ENCODE measurements at places on chromosomes 5 and 9.

DNA sequence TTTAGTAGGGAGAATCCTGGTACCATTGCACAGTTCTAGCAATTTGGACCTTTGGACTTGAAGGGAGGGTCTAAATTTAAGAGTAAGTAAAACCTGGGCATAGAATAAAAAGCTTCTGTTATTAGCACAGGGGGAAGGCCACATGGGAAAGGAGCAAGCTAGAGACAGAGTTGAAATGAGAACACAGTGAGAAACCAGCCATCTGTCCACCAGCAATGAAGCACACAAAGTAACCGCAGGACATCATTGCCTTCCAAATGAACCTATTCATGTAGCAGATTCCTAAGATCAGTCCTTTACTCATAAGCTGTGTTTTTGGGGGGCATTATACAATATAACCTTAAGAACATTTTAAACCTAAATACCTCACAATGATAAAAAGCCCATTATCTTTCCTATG lies 407.4 kb downstream of the HCN1 start:
- DNase-seq = no peak

GRCh38 chr5:82358457-82358856 lies 80.3 kb upstream of the RPS23 start:
- no peak for DNase-seq

GRCh38 chr5:126912616-126913200 lies 117.7 kb downstream of the MARCHF3 start:
- DNase-seq = no peak

DNA sequence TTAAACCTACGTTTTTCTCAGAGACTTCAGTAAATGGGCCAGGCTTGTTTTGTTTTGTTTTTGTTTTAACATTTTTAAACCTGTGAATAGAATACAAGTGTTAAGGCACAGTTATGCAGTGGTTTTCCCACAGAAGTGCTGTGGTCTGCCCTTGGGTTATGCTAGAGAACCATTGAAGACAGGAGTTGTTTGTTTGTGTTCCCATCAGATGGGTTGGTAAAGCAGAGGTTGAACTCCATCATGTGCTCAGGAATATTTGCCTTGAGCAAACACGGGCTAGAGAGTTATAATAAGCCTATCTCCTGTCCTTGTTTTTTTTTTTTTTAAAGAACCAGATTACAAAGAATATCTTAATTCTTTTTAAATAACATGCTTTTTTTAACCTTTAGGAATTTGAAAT lies 28.5 kb downstream of the RHOBTB3 start:
- DNase-seq = no peak

- DNase-seq = no peak
Observed at GRCh38 chr9:89425024-89425805, 72.7 kb downstream of the SEMA4D start.
